ENCODE measurements at places on chromosomes 16 and 17.
A peak's percentile ranks its signal among the peaks of the same experiment; 100 is the strongest.

DNA sequence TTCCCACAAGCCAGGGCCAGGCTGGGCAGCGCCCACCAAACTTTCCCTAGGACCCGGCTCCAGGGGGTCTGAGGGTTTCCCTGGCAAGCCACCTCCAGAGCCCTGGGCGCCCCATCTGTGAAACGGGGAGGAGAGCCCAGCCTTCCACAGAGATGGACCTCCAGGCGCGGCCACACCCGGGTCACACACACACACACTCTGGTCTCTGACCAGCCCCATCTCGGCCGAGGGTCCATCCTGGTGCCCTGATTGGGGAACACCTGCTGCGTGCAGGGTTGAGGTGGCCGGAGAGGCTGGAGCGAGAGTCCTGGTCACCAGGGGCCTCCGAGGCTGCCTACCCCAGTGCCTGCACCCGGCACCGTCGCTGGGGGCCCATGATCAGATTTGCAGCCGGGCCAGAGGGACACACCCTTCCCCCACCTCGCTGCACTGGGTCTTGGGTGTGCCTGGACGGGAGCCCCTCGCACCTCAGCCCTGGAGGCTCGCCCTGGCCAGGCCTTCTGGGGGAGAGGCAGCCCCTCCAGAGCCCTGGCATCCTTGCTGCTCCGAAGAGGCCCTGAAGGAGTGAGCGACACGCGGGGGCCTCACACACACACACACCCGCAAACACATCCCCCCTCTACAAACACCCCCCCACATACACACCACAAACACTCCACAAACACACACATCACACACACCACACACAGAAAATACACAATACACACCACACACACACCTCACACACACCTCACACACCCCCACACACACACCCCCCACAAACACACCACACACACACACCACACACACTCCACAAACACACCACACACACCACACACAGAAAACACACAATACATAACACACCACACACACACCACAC lies 29.7 kb downstream of the SLC25A10 start:
- no peak for DNase-seq

DNA sequence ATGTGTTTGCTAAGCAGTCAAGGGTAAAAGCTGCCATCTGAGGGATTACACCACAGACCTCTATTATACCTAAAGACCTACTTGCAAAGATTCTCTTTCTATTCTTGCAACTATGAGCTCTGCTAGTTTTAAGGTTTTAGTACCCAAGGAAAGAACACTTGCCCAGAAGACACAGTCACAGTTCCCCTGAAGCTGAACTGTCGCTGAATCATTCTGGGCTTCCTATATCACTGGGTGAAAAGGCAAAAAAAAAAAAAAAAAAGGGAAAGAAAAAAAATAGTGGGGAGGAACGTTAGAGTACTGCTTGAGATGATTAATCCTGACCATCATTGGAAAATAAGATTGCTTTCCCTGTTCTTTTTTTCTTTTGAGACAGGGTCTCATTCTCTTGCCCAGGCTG lies 37.9 kb downstream of the LYRM1 start:
- no peak for DNase-seq

DNA sequence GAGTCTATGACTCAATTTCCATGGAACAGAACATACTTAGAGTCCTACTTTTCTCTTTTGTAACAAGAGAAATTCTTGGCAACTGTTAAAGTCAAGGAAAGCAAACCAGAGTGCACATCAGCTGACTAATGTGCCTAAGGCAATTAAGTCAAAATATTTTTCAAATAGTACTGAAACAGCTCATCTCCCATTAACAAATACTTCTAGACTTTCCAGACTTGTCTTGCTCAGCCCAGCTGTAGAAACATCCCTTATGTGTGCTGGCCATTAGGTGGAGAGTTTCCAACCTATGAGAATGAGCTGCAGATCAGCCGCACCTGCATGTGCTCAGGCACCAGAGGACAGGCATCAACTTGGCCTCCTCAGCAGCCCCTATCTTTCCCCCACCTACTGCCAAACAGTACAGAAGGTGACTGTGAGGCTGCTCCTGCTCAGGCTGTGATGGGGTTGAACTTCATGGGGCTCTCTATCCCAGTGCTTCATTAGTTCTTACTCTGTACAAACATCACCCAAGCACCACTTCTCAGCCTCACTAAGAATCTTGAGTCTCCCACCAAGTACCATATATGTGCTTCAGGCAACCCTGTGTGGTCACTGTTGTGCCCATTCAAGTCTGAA lies 32.2 kb downstream of the TEX2 start:
- no peak for DNase-seq

DNA sequence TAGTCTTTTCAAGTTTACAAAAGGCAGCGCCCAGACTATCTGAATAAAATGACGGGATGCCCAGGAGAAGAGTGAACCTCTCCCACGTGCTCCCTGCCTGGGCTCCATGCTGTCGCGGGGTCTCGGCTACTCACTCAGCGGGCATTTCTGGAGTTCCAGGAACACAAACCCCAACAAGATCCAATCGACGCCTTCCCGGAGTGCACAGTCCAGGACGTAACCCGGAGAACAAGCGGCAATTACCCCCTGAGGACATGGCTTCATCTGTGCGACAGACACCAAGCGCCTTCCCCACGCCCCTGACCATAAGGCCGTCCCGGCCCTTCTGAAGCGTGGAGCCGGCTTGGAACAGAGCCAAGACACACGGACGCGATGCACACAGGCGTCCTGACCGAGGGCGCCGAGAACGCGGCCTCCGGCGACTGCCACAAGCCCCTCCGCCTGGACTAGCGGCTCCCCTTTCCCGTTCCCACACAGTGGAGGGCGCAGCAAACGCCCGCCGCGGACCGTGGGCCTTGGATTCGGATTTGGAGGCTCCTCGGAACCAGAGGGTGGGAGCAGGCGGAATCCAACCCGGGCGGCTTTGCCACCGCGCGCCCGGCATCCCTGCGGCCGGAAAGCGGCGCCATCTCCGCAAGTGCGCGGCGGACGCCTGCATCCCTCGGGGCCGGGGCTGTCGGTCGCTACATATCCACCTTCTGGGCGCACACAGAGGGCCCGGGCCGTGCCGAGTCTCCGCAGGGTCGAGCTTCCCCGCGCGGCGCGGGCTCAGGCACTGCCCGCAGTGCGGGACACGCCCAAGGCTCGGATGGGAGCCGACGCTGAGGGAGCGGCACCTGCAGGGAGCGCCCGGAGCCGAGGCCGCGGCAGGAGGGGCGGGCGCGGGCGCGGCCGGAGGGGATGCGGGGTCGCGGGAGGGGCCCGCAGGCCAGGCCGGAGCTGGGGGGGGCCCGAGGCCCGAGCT lies 725 bp downstream of the ABCA3 start:
- DNase-seq: peak; percentile 59

DNA sequence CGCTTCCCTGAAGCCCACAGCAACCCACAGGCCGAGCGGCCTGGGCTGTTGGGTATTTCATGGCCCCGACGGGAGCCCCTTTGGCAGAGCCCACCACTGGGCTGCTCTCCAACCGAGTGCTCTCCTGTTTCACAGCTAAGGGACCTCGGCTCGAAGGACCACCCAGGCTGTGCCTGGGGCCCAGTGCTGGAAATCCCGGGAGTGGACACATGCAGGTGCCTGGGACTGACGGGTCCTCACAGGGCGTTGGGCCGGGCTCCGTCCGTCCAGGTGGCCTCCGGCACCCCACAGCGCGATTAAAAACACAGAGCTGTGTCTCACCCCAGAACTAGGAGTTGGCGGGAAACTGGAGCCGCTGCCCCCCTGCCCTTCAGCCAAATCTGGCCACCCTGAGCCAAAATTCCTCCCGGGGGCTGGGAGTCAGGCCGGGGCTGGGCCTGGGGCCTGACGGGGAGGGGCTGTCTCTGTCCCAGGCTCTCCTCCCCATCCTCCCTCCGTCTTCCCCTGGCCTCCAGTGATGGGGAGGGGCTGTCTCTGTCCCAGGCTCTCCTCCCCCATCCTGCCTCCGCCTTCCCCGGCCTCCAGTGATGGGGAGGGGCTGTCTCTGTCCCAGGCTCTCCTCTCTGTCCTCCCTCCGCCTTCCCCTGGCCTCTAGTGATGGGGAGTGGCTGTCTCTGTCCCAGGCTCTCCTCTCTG lies 14.1 kb downstream of the UTS2R start:
- DNase-seq: no peak

- no peak for DNase-seq
Observed at GRCh38 chr16:19400711-19401110, 17.0 kb upstream of the TMC5 start.

DNA sequence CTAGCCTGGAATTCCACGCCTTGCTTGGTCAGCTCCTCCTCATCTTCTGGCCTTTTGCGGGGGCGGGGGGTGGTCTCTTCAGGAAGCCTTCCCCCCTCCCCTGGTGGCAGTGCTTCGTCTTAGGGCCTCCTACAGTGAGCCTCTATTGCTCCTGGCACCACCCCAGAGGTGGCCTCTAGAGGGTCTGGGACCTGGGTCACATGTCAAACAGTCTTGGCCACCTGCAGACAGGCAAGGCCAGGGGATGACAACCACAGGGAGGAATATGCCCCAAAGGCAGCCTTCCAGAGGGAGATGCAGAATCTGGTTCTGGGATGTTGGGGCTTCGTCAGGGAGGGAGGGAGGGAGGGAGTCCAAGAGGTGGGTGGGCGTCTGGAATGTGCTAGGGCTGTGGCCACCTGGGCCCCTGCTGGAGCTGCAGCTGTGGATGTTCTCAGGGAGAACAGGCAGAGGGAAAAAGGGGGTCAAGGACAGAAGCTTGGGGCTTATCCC lies 50.6 kb downstream of the SMPD3 start:
- DNase-seq: no peak

DNA sequence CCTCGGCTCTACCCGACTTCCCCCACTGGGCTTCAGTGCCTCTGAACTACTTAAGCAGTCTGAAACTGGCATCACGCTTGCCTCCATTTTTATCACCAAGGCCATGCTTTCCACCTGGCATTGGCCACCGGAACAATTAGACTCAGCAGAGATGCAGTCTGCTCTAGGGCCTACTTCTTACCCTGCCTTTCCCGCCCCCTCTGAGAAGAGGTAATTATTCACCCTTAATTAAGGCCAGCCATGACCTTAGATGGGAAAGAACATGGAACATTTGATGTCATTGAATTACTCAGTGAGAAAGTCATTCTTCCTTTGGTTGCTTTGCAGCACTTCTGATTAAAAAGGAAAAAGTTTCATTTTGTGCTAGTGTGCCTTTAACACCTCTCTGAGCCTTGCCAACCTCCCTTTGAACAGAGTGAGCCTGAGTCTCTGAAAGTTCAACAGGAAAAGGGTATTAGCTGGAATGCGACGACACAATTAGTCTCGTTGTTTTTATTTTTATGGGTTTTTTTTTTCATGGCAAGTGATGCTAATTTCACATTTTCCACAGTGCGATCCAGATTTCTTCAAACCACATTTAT lies 60.9 kb upstream of the TNRC6A start:
- DNase-seq: no peak

- DNase-seq: no peak
Observed at GRCh38 chr17:65430209-65430833, 131.1 kb downstream of the AXIN2 start.

DNA sequence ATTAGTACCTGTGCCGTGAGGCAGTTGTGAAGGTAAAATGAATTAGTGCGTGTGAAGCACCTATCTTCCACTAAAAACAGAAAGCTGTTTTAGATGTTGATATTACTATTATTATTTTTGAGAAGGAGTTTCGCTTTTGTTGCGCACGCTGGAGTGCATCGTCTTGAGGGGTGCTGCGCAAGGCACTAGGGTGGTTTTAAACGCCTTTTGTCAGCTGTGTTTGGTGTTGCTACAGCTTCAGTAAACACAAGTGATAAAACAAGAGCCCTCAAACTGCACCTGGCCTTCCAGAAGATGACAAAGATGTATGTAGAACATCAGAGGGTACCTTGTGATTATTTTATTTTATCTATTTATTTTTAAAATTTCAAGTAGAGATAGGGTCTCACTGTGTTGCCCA lies 38.2 kb downstream of the PLCG2 start:
- no peak for DNase-seq

DNA sequence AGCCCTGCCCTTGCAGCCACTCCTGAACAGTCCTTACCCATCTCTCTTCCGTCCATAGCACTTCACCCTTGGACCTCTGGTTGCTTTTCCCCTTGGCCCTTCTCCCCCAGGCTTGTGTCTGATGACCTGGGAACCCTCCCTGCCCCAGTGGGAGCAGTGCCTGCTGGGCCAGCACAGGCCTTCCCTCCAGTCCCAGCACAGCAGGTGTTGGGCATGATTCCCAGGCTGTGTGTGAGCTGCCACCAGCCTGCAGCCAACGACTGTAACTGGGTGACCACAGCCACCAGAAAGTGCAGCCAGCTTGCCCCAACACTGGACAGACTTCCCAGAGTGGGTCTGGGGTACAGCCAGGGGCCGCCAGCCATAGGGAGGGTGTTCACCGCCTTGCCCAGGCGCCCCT lies 30.0 kb downstream of the CRAMP1 start:
- no peak for DNase-seq

DNA sequence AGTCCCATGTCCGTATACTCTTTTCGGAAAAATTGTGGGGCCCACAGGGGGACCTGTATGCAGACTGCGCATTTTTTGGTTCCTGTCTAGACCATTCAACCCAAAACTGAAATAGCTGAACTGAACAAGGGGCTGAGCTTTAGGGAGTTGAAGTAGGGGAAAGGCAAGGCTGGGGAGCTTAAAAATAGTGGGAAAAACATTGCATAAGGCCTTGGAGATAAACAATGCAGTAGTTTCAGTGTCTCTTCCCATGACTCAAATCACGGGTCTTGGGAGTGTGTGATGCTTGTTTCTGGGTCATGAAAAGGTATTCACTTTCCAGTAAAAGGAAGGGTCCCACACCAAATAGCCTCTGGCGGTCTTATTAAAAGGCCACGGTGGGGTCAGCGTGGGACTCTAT lies 402.8 kb upstream of the SALL1 start:
- no peak for DNase-seq

DNA sequence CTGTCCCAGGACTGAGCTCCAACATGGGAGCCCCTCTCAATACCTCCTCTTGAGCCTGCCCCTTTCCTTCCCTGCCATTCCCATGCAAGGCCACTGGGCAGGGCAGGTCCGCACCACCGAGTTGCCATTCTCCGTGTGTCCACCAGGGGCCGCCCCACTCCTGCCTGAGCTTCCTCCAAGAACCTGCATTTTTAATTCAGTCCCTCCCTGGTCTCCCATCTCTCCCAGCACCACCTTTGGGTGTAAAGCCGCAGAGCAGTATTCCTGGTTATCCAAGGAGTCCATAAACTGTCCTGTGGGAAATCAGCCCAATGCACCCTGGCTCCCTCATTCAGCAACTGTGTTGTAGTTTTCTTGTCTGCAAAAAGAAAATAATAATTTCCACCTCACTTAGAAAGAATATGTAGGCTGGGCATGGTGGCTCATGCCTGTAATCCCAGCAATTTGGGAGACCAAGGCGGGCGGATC lies 15.9 kb upstream of the ANKRD40CL start:
- DNase-seq: peak; percentile 85

Data from NB4 (cell line).